ENCODE measurements at places on chromosomes 12 and 14. TPM values are rescaled to one million over a fixed set of nuclear protein-coding genes. Genes with fewer than 3 reads are reported as not detected.

DNA sequence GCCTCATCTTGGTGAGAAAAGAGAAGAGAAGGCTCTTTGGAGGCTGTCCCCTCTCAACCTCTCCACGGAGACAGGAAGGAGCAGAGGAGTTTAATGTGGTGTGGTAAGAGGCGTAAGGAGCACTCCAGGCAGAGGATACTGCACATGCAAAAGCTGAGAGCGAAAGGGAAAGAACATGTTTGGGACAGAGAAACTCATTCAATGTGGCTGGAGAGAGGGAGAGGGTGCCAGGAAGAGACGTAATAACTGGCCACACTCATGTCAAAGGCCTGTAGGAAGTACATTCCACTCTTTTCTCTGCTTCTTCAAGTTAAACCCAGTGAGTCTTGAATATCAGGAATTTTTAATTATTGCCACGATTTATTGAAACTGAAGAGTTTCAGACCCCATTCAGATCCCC lies 12.0 kb downstream of the VDR start:
- no peak for DNase-seq

DNA sequence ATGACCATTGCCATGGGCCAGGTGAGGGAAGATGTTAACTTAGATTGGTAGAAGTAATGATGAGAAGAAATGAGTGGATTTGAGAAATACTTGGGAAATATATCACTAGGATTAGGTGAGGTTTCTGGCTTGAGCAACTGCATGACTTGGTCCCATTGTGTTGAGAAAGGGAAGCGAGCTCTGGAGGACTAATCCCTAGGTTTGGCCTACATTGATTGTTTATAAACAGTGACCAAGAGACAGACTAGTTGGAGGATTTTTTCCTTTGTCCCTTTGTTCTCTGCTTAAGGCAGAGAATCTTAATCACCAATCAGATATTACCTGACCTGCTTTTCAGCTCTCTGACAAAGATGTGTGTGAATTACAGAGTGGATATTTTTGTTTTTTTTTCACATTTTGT lies 100.5 kb downstream of the AEBP2 start:
- DNase-seq: no peak

DNA sequence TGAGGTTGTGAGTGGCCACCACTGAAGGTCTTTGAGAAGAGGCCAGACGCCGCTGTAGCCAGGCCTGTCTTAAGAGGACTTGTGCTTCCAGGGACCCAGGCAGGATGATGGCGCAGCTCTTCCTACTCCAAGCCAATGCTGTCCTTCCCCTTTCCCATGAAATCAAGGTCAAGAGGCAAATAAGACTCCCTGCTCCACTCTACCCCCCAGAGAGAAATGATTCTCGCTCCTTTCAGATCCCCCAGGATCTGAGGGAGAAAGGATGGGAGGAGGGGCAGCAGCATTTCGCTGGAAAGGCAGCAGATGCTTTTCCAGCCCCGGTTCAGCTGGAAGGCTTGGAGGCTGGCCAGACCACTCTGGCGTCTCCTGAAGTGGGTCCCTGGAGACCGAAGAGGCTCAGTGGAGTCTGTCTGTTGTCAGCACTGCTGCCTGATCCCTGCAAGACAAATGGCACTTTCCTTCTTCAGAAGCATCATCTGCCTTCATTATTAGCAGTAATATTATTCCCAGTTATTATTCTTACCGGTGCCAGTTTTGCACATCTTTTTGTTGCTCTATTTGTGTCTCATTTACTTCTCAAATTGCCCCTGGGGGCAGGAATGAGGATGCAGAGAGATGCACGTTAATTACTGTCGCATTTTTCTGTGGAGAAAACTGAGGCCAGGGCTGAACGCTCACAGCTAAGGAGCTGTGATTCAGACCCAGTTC lies 51.4 kb downstream of the C14orf132 start:
- DNase-seq: no peak

- no peak for DNase-seq
These were observed 181.8 kb downstream of the PAX9 start for GRCh38 chr14:36843410-36843809.

DNA sequence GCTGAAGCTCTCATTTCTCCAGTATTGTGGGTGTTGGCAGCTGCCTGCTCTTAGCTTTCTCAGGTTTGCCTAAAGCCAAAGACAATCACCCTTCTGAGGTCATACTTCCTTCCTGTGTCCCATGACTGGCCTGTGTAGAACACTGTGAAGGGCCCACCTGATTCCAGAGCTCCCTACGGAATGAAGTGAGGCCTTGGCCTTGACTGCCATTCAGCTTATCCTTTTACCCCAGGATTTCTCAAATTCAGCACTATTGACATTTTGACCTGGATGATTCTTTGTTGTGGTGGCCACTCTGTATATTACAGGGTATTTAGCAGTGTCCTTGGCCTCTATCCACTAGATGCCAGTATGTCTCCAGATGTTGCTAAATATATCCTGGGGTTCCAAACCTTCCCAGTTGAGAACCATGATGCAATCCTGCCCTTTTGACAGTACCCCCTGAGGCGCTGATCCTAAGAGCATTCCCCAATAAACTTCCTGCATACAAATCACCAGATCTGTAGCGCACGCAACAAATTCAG lies 112.3 kb upstream of the KRR1 start:
- DNase-seq: peak; percentile 87

DNA sequence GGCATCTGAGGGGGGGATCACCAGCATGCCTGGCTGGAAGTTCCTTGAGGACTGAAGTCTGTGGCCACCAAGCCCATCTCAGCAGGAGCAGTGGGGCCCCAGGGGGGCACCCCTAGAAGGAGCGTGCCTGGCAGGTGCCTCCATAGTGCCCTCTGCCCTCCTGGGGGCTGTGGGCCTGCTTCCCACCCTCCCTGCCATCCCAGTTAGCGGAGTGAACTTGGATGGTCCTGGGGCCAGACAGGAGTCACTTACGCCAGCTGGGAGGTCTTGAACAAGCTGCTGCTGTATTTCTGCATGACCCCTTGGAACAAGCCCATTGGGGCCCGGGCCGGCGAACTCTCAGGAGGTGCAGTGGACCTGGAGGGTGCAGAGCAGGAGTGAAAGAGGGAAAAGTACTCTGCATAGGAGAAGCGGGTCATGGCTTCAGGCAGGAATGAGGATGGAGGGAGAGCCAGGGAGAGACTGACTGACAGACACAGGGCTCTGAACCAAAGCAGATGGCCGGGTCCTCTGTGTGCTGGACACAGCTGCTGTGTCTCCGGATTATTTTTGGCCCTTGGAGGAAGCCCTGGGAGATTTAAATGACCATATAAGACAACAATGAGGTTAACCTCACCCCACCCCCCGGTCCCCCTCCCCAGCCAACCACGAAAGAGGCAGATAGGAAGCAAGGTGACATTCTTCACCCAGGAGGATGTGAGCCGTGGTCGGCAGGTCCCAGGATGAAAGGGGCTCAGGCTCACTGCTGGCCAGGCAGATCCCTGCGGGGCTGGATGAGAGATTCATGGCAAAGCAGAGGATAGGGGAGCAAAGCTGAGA lies 19.6 kb downstream of the ASB2 start:
- no peak for DNase-seq

DNA sequence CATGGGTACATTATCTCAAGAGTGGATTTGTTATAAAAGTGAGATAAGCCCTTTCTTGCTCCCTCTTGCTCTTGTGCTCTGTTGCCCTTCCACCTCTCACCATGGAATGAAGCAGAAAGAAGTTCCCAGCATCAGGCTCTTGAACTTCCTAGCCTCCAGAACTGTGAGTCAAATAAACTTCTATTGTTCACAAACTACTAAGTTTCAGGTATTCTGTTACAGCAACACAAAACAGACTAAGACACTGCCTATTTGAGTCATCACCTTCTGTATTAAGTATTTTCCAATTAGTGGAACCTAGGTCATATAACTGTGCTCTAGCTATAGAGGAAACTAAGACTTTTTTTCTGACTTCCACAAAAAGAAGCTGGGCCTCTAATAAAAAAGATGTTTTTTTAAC lies 201.2 kb upstream of the FOXG1 start:
- no peak for DNase-seq

The PDE6H gene
- total RNA-seq: not detected

DNA sequence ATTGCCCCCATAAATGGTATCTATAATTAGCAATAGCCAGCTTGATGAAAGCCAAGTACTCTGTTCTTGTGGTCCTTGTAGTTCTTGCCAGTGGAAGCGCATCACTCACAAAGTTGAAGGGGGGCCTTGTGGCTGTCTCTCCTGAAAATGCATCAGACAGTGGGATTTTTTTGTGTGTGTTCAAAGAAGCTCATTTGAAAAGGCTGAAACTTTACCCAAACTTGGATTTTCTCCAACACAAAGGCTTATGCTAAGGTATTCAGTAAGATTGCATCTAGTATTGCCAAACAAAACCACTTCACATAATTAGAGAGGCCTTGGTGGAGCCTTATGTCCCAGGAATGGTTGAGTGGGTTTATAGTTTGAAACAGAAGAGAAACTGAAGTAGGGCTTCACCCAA lies 216.7 kb upstream of the TMTC1 start:
- DNase-seq: no peak

DNA sequence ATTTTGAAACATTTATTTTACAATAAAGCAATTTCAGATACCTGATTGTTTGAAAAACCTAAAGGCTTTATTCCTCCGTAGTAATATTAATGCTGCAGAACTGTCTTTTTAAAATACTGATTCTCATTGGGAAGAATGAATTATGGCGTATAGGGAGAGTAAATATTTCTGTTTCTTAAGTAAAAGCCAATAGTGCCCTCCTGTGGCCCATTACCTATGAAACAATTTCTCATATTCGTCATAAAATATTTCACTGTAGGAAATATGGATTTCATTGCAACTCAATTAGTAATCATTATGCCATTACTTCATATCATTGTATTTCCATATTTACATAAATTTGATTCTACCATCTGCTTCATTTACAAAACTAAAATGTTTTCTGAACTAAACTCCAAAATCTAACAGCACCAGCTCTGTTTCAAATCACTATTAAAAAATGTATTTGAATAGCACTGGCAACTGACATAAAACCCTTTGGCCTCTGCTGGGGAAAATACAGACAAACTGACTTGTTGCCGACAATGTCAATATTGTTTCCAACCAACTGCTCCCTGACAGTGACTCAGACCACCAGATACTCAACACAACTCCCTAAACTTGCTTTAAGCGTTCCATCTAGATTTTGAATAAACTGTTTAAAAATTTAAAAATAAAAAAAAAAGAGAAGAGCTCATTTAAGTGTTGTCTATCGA lies 290.3 kb downstream of the NAV3 start:
- DNase-seq: no peak

The GARIN6 gene
- total RNA-seq: not detected

DNA sequence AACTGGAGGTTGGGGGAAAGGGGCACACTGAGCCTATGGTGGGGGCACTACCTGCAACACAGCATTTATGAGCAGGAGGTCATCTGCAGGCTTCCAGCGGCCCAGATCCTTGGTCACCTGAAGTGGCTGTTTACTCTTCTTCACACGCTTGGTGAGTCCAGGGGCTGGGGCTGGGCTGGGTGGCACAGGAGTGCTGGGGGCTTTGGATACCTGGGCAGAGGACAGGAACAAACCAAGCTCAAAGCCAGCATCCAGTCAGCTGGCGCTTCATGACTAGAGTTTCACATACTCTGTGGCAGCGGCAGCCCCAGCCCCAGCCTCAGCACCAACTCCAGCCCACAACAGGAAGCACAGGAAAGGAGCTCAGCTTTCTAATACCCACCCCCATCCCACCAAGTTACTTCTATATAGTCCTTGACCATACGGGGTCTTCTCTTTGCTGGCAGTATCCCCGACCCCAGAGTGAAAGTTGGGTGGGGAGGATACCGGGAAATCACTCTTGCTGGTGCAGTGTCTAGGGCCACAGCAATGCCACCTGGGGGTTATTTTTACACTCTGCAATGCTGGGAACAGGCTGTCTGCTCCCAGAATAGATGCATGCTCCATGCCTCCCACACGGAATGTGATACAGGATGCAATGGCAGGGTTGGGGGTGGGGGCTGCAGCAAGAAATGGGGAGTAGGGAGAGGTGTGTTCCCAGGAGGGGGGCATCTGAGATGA lies 3.1 kb downstream of the MCRS1 start:
- no peak for DNase-seq

Data from HepG2 (cell line).